GDM1 (cell line): ENCODE measurements at places on chromosomes 16 and 17.

GRCh38 chr17:76948726-76949342 lies 80.6 kb downstream of the MGAT5B start:
- no peak for DNase-seq

DNA sequence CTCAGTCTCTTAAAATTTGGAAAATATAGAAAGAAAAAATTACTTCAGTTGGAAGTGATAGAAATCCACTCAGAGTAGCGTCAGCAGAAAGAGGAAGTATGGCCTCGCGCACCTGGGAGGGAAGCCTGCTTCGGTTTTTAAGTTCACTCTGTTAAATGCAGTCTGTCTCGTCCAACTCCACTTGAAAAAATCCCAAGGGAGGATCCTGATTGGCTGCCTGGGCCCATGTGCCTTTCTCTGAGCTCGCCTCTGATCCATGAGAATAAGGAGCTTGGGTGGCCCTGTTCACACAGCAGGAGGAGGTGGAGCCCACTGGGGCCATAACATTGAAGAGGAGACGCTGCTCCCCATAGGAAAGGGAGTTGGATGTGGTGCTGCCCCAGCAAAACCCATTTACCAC lies 40.7 kb downstream of the DNAJA2 start:
- no peak for DNase-seq

GRCh38 chr17:56292578-56292977 lies 139.3 kb downstream of the ANKFN1 start:
- DNase-seq: no peak

- DNase-seq: no peak
Measured at GRCh38 chr17:51913491-51914205, 244.9 kb downstream of the CA10 start.

DNA sequence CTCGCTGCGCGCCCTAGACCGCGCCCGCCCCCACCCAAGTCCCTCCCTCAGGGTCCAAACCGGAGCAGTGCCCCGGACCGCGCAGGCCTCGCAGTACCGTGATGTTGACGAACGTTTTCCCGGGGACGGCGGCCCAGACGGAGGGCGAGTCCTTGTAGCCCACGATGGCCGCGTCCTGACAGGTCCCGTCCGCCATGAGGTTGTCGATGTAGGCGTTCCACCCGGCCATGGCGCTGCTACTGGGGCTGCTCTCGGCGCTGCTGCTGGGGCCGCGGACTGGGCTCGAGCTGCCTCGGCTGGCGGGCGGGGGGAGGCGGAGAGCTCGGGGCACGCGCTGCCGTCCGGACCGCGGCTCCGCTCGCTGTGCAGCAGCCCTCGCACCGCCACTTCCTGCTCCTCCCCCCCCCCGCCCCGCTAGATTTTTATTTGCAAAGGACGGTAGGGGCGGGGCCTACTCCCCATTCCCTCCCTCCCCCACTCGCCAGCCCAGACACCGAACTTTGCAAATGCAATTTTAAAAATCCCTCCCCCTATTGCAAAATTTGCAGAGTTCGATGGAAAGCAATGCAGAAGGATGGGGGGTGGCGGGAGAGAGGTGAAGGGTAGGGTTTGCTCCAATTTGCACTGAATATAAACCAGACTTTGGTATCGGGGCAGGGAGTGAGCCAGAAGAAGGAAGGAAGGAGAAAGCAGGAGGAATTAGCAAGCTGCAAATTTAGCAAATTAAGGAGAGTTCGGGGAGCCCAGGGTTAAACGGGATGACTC lies at the start of gene PFN1:
Gene PFN1 (minus strand): TSS at position 365 of the 765 bp plus-strand sequence. CDS start 136 bp downstream, at position 229.
- DNase-seq: peak; percentile 86

GRCh38 chr17:18961634-18962493 lies 9.9 kb downstream of the SLC5A10 start:
- DNase-seq: no peak

- DNase-seq: no peak
Measured at GRCh38 chr16:89197633-89198416, 2.5 kb downstream of the SLC22A31 start.

DNA sequence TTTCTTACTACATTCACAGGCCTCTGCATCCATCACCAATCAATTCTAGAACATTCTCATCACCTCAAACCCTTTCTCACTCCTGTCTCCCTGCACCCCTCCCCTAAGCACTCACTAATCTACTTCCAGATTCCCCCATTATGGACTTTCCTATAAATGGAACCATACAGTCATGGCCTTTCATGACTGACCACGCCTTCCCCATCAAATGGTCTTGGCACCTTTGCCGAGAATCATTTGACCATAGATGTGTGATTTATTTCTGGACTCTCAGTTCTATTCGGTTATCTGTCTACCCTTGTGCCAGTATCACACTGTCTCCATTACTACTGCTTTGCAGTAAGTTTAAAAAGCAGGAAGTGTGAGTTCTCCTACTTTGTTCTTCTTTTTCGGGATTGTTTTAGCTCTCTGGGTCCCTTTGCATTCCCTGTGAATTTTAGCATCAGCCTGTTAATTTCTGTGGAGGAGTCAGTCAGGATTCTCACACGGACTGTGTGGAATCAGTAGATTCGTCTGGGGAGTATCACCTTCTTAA lies 27.5 kb downstream of the GTF3C1 start:
- DNase-seq: no peak

DNA sequence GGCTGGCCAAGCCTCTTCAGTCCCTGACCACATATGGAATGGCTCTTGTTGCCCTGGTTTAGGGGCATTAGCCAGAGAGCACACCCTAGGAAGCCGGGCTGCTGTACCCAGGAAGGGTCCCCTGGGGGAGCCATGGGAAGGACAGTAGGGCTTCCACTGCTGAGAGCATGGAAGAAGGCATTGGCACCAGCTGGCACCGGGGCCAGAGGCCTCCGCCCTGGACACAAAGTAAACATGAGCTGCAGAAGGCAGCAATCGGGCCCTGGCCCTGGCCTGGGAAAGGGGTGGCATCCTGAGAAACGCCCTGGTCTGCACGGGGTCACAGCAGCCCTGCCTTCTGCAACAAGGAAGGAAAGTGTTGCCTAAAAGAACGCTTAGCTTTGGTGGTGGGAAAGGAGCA lies 49.4 kb downstream of the VAC14 start:
- no peak for DNase-seq
